ENCODE measurements at places on chromosomes 4 and X.

DNA sequence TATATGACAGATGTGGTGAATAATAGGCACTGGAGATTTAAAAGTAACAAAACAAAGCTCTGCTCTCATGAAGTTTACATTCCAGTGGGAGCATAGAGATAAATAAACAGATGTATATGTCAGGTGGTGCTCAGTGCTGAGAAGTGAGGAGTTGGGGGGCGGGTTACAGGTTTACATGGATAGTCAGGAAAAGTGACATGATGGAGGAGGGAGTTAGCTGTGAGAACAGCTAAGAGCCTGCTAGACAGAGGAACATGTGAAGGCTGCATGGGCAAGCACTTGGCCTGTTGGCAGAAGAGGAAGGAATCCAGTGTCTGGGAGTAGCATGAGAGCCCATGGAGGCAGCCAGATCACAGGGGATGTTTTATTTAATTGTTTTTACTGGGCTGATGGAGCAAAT, 10.2 kb upstream of the TMEM156 start:
- peaks cover 32% of the 10 kb centered on the region for H3K4me1 ChIP-seq
- H3K4me3 ChIP-seq: no peak overlapping the region
- no peaks in the 10 kb centered on the region for H3K36me3 ChIP-seq

DNA sequence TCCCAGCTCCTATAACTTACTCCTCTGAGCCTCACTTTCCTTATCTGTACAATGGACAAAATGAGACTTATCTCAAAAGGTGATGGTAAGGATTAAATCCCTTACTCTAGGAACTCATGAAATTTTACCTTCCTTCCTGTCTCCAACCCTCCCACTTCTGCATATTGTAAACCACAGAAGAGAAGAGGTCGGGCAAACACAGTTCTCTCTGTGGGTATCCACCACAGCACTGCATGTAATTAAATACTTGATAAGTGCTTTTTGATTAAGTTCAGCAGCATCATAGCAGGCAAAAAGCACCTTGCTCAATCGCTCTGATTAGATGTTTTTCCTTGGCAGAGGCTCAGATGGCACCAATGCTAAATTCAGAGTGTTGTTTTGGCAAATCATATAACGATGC, 17.3 kb upstream of the TMEM192 start:
- DNase-seq: no peak
- H3K27ac ChIP-seq: no peak overlapping the region
- no peaks in the 10 kb centered on the region for H3K36me3 ChIP-seq

- no peaks in the 10 kb centered on the region for H3K36me3 ChIP-seq
- DNase-seq: peak; percentile 67
- no peaks in the 10 kb centered on the region for H3K27me3 ChIP-seq
- no peak overlapping the region for H3K27ac ChIP-seq
- H3K4me1 ChIP-seq: peaks cover 55% of the 10 kb centered on the region
These were observed 45.0 kb downstream of the TET2 start for GRCh38 chr4:105191621-105192210.

- H3K4me3 ChIP-seq: no peak overlapping the region
- peaks cover 19% of the 10 kb centered on the region for H3K4me1 ChIP-seq
- peak overlapping the region; percentile 87 for H3K27ac ChIP-seq
These were observed 567.7 kb downstream of the MAGEB5 start for GRCh38 chrX:26783512-26784225.

DNA sequence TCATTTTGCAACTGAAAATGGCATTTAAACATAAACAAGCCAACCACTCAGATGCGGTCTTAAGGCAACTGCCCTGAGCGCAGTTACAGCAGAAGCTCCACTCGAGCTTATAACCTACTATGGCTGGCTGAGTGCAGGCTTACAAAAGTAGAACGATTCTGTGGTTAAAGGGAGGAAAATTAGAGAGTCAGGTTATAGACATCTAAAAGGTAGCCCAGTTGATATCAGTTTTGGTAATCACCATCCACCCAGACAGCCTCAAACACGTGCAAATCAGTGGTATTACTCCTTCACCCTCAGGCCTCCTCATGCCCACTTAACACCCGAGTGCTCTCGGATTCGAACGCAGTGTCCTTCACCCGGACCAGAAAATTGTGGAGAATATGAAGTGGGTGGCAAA, 3.1 kb downstream of the LEF1 start:
- peaks cover 60% of the 10 kb centered on the region for H3K27me3 ChIP-seq
- peaks cover 12% of the 10 kb centered on the region for H3K4me1 ChIP-seq
- no peaks in the 10 kb centered on the region for H3K36me3 ChIP-seq
- H3K4me3 ChIP-seq: no peak overlapping the region

- no peak overlapping the region for H3K4me3 ChIP-seq
- H3K4me1 ChIP-seq: peaks cover 25% of the 10 kb centered on the region
- no peak overlapping the region for H3K27ac ChIP-seq
- no peaks in the 10 kb centered on the region for H3K27me3 ChIP-seq
These were observed 417.2 kb downstream of the RAPGEF2 start for GRCh38 chr4:159520074-159520473.

DNA sequence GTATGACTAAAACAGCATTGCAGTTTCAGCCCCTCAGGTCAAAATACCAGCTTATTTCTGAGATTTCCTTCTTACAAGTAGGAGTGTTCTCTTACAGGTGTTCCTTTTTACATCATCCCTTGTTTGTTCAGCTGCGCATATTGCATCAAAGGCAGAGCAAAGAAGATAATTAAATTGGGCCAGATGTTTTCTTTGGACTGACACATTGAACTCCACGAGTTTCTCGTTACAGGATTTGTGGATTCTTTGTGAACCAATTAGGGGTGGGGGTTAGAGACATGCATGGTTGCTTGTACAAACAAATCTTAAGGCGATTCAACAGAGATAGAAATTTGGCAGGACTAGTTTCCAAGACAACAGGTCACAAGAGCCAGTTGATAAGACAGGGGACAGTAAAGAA, 95.7 kb downstream of the SPANXN4 start:
- H3K27ac ChIP-seq: no peak overlapping the region
- no peaks in the 10 kb centered on the region for H3K36me3 ChIP-seq
- H3K4me3 ChIP-seq: no peak overlapping the region
- H3K27me3 ChIP-seq: no peaks in the 10 kb centered on the region

DNA sequence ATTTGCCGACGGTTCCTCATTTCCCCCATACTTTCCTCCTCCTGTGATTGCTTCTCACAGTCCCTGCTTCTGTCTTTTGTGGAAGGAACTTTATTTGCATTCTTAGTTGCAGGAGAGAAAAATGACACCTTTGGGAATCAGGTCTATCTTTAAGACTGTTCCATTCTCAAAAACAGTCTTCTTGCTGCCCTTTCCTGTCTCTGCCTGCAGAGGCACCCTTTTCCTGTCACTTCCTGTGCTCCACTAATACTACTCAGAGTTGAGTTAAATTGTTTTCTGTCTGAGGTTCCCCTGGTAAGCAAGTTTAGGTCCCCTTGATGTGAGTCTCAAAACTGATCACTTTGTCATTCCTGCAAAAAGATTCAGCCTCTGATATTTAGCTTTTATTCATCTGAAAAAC, 208.8 kb upstream of the CLNK start:
- no peak overlapping the region for H3K27ac ChIP-seq
- no peak overlapping the region for H3K4me3 ChIP-seq
- no peak for DNase-seq
- H3K4me1 ChIP-seq: no peaks in the 10 kb centered on the region
- H3K36me3 ChIP-seq: no peaks in the 10 kb centered on the region

DNA sequence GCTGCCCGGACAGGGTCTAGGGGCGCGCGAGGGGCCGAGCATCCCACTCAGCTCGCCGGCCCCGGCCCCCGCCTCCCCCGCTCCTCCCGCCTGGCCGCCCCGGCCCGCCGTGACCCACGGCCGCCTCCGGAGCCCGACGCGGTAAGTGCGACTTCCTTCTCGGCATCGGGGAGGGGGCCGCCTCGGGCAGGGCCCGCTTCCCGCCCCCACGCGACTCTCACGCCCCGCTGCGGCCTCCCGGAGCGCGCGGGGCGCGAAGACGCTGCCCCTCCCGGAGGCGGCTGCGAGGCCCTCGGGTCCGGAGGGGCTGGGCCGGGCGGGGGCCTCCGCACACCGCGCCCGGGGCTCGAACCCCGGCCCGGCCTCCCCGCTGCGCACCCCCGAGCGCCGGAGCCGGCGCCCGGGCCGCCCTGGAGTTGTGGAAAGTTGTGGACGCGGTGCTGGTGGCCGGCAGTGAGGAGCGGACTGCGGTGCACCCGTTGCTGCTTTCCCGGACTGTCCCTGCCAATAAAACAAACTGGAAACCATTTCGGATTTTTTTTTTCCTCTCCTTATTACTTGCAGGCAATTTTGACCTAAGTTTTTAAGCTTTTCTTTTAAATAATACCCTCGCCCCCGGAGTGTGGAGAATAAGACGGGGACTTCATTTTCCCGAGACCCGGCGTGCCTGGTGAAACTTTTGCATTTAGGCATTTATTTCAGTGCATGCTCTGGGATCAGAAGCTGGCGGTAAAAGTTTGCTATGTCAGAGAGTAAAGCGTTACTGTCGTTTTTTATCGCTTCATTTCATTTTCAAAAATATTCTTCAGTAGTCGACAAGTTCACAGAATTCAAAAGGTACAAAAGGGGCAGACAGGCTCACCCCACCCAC, 13.0 kb upstream of the TMEM156 start:
- peak overlapping the region; percentile 95 for H3K4me3 ChIP-seq
- H3K36me3 ChIP-seq: no peaks in the 10 kb centered on the region
- DNase-seq: peak; percentile 49
- no peaks in the 10 kb centered on the region for H3K27me3 ChIP-seq

- no peaks in the 10 kb centered on the region for H3K4me1 ChIP-seq
- H3K4me3 ChIP-seq: no peak overlapping the region
- no peaks in the 10 kb centered on the region for H3K27me3 ChIP-seq
- no peaks in the 10 kb centered on the region for H3K36me3 ChIP-seq
These were observed 1530.9 kb upstream of the PABPC4L start for GRCh38 chr4:135732448-135732847.

GRCh38 chrX:12405306-12405705, 267.0 kb downstream of the FRMPD4 start:
- no peak for DNase-seq
- H3K27me3 ChIP-seq: no peaks in the 10 kb centered on the region
- no peak overlapping the region for H3K27ac ChIP-seq
- H3K36me3 ChIP-seq: no peaks in the 10 kb centered on the region
- H3K4me1 ChIP-seq: no peaks in the 10 kb centered on the region

GRCh38 chr4:5808081-5808741, 84.7 kb downstream of the CRMP1 start:
- H3K4me3 ChIP-seq: no peak overlapping the region
- H3K27ac ChIP-seq: no peak overlapping the region
- peak; percentile 22 for DNase-seq
- H3K4me1 ChIP-seq: no peaks in the 10 kb centered on the region
- no peaks in the 10 kb centered on the region for H3K36me3 ChIP-seq
- no peaks in the 10 kb centered on the region for H3K27me3 ChIP-seq

DNA sequence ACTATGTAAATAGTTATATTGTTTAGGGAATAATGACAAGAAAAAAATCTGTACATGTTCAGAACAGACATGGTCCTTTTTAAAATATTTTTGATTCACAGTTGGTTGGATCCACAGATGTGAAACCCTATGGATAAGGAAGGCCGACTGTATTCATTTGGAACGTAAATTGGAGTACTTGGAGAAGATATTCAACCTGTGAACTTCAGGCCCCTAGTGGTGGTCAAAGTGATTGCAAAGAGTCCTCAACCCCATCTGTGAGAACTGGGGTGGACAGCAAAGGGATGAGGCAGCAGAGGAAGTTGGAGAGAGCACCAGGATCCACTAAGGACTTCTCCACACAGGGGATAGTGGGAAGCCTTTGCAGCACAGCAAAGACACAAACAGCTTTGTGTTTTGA, 6.2 kb upstream of the CXCL13 start:
- H3K27ac ChIP-seq: no peak overlapping the region
- no peak overlapping the region for H3K4me3 ChIP-seq
- DNase-seq: peak; percentile 37
- peaks cover 5% of the 10 kb centered on the region for H3K27me3 ChIP-seq

DNA sequence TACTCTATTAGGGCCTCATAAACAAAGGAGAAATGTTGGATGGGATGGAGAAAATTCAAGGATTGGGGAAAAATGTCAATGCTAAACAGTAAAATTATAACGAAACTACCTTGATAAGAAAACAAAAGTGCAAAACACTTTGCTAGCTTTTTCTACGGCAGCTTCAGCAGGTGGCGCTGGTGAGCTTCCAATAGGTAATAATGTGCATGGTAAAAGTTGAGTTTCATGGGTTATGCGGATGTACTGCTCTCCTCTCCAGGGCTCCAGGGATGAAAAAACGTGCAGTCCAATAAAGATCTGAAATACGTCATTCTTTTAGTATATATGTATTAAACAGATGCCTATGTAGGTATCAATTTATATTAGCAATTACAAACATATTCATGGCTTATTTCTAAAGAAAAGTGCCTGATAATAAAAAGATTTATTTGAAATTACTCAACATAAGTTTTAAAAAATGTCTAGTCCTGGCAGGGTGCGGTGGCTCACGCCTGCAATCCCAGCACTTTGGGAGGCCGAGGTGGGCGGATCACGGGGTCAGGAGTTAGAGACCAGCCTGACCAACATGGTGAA, 239.6 kb downstream of the GRXCR1 start:
- H3K4me3 ChIP-seq: no peak overlapping the region
- H3K36me3 ChIP-seq: no peaks in the 10 kb centered on the region
- H3K27ac ChIP-seq: no peak overlapping the region

DNA sequence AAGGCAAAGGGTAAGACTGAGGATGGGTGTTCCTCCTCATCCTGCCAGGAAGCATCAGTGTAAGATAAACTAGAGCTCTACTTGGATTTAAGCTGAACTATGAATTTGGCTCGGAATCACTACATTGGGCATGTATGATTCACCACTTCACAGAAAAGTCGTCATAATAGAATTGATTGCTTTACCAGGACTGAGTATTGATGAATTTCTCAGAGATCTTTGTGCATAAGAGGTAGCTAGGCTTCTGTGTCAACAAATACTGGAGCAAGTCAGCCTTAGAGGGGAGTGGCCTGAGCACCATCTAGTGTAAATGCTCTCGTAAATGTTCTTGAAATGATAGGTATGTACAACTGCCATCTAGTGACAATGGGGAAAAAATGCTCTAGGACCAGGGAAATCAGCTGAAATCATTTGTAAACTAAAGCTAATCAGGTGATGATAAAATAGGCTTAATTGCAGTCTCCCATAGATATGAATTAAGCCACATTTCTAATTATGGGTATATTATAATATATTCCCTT, 309.5 kb upstream of the FMR1 start:
- no peak overlapping the region for H3K27ac ChIP-seq
- no peak overlapping the region for H3K4me3 ChIP-seq
- no peaks in the 10 kb centered on the region for H3K4me1 ChIP-seq
- no peaks in the 10 kb centered on the region for H3K36me3 ChIP-seq
- H3K27me3 ChIP-seq: no peaks in the 10 kb centered on the region

DNA sequence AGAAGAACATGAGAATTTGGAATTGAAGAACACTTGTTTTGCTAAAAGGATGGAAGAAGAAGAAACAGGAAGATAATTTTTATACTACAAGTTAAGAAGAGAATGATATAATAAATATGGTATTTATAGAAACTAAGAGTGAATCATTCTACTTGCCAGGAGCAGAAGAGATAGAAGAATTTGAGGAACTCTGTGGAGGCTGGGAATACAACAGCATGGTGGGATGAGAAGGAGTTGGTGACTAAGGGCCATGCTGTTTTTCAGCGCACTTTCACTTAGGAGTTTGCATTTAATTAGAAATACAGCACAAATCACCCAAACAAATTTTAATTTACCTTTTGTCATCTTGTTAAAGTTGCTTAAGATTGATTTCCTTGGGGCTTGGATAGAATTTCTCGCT, 20.5 kb downstream of the HADH start:
- H3K27me3 ChIP-seq: no peaks in the 10 kb centered on the region
- no peaks in the 10 kb centered on the region for H3K4me1 ChIP-seq
- H3K4me3 ChIP-seq: no peak overlapping the region
- no peak for DNase-seq
- H3K27ac ChIP-seq: no peak overlapping the region

GRCh38 chrX:1657367-1658070, 42.7 kb downstream of the ASMT start:
- H3K4me1 ChIP-seq: peaks cover 8% of the 10 kb centered on the region
- peak; percentile 77 for DNase-seq
- no peaks in the 10 kb centered on the region for H3K27me3 ChIP-seq
- H3K4me3 ChIP-seq: no peak overlapping the region
